AG09319 (cell line): ENCODE measurements at places on chromosomes 5 and 9.
A peak's percentile ranks its signal among the peaks of the same experiment; 100 is the strongest.

DNA sequence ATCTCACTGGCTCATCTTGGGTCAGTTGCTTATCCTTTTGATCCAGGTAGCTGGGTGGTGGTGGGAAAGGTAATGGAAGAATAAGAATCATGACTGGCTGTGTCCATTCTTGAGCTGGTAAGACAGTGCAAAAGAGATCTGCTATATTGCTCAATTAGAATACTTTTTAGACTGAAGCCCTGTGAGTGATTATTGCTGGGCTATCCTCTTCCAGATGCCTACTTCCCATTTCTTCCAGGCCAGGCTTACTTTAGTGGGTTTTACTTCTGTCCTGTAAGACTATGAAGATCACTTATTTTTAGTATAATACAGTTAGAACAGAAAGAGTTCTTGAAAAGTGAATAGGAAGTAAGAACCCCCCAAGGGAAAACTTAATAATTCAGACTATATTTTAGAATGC is 7.2 kb downstream of the MARCHF6 start:
- DNase-seq, result no peak

DNA sequence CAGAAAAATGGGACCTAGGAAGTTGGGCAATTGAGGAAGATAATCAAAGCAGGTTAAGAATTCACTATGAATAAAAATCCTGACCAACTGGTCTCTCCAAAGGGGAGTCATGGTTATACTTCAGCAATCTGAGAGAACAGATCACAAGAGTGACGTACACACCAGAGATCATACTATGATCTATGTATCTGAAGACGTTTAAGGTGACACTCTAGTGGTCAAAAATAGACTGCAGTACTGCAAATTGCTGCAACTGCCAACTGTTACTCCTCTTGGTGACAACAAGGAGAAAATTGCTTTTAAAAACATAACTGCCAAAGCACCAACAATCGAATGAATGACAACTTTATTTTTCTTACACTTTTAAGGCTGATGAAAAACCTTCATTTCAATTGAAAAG is 4.9 kb downstream of the AK6 start:
- DNase-seq, result no peak

GRCh38 chr9:93667627-93668026 is 91.2 kb downstream of the PHF2 start:
- no peak for DNase-seq

- DNase-seq, result no peak
These were observed 2.4 kb downstream of the HMCN2 start for GRCh38 chr9:130267930-130268329.

DNA sequence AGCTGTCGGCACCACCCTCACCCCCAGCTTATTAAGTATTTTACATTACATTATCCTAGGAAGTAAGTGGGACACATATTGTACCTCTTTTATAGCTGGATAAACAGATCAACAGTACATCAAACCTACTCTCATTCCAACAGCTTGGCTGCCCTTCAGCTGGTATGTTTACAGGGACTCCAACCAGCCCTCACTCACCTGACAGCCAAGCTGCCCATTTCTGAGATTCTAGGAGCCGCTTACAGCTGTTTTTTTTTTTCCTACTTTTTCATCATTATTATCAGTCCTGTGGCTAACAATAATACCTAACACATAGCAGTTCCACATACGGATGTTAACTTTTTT is 13.4 kb upstream of the CREBRF start:
- no peak for DNase-seq

DNA sequence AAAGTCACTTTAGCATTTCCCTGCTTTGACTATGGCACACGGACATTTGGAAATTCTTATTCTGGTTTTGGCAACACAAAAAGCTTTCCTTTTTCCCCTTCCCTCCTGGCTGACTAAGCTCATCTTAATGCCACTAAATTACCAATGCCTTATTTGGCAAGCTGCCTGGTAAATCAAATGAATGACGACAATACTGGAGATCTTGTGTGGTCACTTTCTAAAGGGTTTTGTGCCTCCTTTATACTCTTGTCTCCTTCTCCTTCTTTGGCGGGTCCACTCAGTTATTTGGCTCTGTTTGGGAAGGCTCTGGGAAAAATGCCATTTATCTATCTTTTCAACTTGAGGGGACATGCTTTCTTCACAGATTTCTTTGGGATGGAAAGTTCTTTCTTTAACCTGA is 34.9 kb downstream of the SH3GL2 start:
- peak; percentile 19 for DNase-seq

- DNase-seq, result no peak
These were observed 108.9 kb upstream of the SPRY4 start for GRCh38 chr5:142433526-142434321.

DNA sequence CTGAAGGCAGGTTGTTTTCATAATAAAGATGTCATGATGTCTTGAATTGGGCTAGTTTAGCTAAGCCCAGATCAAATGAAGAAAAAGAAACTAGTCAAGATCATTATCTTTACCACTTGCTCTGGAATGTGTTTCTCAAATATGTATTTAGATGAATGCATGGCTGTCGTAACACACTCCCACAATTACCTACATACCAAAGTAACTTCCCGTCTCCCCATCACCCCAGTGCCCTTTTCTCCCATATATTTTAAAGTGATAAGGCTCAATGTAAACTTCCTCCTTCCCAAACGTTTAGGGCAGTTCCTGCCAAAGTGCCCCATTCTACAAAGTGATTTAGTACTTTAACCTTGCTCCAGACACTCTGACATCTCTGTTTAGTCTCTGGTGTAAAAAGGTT is 61.4 kb downstream of the SLC1A3 start:
- no peak for DNase-seq

- DNase-seq, result no peak
These were observed 8.5 kb downstream of the DMXL1 start for GRCh38 chr5:119079318-119079921.

DNA sequence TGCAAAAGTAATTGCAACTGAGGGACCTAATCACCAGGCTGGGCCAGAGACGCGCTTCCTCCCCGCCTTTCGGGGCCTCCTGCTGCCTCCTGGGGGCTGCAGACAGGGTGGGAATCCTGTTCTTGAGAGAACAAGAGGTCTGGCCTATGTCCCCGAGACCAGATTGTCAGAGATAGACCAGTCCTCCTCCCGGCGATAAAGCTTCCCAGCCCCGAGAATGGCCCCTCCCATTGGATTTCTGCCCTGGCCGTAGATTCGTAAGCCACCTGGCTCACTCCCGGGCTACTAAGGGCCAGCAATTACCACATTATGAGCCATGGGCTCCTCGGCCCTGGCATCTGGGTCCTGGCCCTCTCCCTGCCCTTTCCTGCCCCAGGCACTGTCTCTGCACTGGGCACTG is 70.4 kb downstream of the HRH2 start:
- no peak for DNase-seq

GRCh38 chr5:132704875-132705274 is 31.1 kb downstream of the IL4 start:
- DNase-seq, result no peak

DNA sequence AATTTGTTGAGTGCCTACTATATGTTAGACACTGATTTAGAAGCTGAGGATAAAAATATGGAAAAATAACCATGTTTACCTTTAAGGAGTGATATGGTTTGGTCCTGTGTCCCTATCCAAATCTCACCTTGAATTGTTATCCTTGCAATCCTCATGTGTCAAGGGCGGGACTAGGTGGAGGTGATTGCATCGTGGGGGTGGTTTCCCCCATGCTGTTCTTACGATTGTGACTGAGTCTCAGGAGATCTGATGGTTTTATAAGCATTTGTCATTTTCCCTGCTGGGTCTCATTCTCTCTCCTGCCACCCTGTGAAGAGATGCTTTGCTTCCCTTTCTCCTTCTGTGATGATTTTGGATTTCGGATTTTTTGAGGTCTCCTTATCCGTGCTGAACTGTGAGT is 876.4 kb downstream of the DTWD2 start:
- DNase-seq, result no peak

- DNase-seq, result no peak
These were observed 271.9 kb upstream of the ADAMTS16 start for GRCh38 chr5:4868140-4868735.

DNA sequence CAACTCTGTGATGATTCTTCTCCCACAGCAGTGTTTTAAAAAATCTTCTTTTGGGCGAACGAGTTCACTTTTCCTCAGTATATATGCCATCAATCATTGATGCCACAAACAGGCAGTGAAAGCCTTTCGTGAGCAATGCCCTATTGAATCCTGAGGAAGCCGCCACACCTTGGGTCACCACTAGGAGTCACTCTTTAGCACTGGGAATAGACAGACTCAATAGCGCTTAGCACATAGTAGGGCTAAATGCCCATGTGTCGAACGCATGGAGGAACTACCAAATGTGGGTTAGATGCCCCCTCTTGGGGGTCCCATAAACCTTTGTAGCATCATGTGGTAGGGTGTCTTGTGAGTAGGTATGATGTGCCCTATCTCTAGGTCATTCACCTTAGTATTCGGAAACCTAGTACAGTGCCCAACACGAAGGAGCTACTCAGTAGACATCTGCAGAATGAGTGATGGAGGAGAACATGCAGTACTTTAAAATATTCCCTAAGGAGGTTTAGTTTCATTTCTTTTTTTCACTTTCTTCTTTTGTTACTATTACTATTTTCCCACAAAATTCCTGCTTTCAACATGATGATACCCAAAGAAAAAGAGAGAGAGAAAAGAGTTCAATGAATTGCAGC is 603.7 kb downstream of the BNC2 start:
- no peak for DNase-seq

DNA sequence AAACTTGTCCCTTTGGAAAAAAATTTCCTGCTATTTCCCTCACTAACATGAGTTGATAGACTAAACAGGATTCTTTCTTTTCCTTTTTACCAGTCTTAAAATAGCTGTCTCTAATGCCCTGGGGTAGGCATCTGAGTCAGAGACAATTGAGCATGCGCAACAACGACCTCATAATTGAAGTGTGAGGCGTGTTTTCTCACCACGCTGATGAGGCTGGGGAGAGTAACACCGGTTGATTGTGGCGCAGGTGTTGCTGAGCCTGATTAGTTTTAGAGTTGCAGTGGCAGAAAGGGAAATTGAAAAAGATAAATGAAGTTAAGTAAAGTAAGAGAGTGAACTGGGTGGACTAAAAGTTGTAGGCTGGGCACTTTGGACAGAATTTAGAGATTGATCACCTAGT is 213.7 kb downstream of the TLR4 start:
- no peak for DNase-seq

- DNase-seq, result no peak
These were observed 56.9 kb upstream of the MSX2 start for GRCh38 chr5:174667526-174667925.

GRCh38 chr5:137145721-137146120 is 353.4 kb downstream of the SPOCK1 start:
- no peak for DNase-seq

DNA sequence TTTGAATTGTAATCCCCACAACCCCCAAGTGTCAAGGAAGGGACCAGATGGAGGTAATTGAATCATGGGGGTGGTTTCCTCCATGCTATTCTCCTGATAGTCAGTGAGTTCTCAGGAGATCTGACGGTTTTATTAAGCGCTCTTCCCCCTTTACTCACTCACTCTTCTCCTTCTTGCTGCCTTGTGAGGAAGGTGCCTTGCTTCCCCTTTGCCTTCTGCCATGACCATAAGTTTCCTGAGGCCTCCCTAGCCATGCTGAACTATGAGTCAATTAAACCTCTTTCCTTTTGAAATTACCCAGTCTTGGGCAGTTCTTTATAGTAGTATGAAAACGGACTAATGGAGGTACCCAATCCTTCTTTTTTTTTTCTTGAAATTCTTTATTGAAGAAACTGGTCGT is 2.2 kb upstream of the CEP120 start:
- no peak for DNase-seq

DNA sequence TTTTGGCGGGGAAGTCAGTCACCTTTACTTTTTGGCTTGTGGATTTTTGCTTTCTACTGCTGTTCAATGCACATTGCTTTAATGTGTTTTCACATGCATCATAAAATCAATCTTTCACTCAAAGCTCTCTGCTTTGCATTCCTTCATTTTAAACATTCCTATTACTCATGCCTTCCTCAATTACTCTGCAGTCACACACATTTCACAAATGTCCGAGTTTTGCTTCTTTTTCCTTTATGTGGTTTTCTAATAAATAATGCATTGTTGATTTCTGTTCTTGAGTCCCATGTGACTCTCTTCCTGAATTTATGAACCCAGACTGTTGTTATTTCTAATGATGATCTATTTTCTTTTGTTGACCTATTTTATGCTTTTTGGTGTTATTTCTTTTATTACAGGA is 82.3 kb upstream of the EPB41L4B start:
- DNase-seq, result no peak

DNA sequence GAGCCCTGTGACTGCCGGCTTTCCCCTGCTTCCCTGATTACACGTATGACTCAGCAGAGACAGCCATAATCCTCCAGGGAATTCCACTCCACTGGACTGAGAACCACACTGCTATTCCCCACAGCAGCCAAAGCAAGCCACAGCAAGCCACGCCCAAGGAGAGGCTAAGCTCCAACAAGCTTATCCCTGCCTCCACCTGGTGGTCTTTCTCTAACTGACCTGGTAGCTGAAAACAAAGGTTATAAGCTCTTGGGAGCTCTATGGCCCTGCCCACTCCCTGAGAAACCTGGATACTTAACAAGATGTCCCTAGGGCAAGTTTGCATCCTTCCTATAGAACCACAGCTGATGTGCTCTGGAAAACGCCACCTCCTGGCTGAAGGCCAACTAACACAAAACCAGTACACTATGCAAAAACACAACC is 613.7 kb upstream of the CDH18 start:
- DNase-seq, result no peak

DNA sequence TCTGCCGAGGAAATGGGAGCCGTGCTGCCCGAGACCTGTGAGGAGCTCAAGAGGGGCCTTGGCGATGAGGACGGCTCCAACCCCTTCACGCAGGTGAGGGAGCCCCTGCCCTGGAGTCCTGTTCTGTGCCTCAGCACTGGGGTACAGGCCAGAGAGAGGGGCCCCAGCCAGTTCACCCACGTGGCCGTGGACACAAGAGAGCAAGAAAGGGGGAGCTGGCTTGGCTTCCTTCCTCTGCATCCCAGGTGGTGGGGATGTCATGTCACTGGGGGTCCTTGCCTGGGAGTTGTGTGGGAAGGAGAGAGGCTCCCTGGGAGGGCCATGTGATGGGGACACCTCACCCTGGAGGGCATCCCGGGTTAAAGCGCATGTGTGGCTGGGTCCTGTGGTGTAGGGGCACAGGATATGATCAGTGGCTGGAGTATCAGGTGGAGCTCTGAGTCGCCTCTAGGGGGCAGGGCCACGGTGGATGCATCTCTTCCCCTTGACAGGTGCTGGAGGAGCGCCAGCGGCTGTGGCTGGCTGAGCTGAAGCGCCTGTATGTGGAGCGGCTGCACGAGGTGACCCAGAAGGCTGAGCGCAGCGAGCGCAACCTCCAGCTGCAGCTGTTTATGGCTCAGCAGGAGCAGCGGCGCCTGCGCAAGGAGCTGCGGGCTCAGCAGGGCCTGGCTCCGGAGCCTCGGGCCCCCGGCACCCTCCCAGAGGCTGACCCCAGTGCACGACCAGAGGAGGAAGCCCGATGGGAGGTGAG is 7.5 kb downstream of the N4BP3 start:
- DNase-seq, result no peak
